ENCODE measurements at places on chromosomes 2 and 18. TPM values are rescaled to one million over a fixed set of nuclear protein-coding genes. Genes with fewer than 3 reads are reported as not detected.

GRCh38 chr18:48706731-48707130 lies 167.9 kb downstream of the CTIF start:
- no peak for DNase-seq

DNA sequence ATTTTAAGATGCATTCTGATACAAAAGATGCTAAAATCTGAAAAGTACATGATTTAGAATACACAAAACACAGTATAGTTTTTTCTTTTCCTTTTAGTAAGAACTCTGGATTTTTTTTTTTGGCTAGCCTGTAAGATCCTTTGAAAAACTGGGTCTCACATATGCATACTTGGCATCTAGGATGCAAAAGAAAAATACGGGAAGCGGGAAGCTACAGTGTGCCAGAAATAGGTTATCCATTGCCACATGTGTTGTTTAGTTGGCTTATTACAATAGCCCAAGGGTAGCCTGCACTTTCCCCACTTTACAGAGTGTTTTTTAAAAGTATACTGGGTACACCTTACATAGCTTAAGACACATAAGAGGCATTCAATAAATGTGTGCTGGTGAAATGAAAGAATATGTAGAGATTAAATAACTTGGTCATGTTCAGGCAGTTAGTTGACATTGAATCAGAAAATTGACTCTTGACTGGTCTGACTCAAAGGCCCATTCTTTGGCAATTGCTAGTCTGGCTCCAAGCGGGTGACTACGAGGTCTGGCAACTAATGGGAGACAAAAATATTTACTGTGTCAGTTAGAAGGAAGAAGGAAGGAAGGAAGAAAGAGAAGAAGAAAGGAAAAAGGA lies 286.8 kb upstream of the TRIB2 start:
- no peak for DNase-seq

DNA sequence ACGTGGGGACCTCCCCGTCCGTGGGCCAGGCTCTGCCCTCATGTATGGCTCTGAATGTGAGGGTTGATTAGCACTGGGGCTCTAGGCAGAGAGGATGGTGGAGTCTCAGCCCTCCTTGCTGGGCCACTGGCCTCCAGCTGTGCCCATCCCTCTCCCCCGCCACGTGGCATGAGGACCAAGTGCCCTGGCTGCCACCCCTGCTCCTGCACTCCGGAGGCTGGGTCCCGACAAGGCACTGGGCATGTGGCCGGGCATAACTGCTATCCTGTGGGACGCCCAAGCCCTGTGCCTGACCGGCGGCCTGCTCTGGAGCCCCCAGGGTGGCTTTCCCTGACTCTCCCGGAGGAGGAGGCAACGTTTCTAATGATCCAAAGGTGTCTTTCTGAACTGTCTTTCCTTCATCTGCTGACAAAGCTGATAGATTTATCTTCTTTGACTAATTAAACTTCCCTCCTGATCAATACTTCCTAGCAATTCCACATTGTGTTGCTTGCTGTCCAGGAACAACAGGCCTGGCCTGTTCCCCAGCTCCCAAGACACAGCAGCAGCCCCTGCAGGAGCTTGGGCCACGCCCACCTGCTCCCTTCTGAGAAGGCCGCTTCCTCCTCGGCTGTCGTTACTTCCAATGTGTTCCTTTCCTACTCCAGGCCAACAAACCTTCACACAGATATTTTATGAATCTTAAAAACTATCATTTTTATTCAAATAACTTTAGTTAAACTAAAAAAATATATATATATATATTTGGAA lies 132.0 kb downstream of the SNTG2 start:
- no peak for DNase-seq

Gene C2orf66
- total RNA-seq, result not detected

All from H4 (cell line).